SK-N-DZ (cell line): ENCODE measurements at places on chromosomes 12 and 14.

GRCh38 chr12:52956987-52957386 is 8.1 kb downstream of the KRT18 start:
- DNase-seq, result no peak

GRCh38 chr12:128753438-128753837 is 70.3 kb downstream of the SLC15A4 start:
- DNase-seq, result no peak

- DNase-seq, result no peak
Observed at GRCh38 chr12:28065889-28066630, 93.5 kb upstream of the PTHLH start.

DNA sequence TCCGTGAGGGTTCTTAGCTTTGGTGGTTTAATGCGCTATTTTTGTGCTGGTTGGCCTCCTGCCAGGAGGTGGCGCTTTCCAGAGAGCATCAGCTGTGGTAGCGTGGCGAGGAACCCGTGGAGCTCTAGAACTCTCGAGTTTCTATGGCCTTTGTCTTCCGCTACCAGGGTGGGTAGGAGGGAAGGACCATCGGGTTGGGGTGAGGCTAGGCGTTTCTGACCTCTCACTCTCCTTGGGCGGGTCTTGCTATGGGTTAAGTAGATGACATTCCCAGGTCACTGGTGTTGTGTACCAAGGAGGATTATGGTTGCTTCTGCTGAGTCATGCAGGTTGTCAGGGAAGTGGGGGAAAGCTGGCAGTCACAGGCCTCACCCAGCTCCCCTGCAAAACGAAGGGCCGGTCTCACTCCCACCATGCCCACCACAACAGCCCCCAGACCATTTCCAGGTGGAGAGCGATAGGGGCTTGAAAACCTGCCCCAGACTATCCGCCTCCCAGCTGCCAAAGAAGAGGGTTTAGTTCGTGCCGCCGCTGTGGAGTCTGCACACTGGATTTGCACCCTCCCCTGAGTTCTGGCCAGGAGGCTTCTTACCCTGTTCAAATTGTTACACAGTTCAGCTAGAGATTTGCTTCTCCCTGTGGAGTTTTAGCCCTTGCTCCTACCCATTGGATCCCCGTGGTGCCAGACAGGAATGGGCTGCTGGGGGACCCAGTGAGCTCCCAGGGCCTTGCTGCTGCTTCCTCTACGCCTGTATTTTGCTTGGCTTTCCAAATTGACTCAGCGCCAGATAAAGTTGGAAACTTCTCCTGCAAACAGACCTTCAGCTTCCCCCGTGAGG is 21.9 kb downstream of the RNFT2 start:
- DNase-seq, result no peak

DNA sequence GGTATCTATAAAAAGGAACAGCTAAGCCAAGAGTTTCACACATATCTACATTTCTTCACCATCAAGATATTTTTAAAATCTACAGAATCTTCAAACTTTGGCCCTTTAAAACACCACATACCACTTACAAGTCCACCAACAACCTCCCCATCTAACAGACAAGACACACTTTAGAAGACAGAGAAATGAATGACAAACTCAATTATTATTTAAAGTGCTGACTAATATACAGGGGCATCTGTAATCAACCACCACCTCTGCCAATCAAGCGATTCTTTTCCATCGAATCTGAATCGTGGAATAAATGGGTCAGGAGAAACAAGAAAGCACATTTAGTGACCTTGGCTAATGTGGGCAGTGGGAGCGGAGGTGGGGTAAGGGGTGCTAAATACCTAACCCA is 7.7 kb downstream of the SETD3 start:
- no peak for DNase-seq

DNA sequence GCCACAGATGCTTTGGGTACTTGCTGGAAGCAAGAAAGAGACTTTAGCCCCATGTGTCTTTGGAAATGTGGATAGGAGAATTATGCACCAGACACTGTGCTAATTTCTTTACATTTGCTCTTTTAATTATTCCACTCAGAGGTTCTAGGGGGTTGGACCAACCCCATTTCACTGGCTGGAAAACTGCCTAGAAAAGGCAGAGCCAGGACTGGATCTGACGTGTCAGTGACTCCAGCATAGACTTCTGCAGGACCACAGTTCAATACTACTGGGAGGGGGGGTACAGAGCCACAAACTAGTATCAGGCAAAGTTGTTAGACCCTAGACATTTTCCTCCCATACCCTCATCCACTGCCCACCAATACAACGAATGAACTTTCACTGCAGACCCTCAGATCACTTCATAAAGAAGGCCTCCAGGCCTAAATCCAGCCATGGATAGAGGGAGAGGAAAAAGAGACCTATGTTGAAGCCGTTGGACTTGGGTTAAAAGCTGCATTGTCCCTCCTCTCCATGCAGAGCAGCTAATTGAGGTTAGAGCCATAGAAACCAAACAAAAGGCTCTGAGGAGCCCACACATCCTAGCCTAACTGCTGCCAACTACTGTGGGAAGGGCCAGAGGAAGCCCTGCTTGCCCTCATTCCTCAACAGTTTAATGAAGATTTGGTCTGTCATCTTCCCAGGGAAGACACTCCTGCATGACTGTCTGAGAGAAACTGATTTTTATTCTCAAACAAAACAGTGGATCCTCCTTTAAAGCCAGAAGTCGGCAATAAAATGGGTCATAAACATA is 68.7 kb downstream of the STON2 start:
- DNase-seq, result no peak

DNA sequence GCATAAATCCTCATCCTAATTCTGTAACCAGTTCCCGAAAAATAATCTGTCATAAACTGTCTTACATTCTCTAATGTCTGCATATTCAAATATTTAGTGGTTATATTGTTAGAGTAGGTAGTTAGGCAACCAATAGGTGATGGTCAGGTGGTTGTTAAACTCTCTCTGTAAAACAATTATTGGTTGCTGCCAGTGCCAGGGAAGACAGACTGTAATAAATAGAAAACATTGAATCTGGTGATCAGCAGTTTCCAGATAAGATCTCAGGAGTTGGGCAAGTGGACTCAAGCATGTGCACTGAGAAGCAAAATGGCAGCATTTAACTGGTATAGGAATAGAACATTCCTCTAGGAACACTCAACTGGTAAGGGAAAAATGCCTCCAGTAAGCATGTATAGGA is 325.5 kb downstream of the ACSS3 start:
- DNase-seq, result no peak

GRCh38 chr14:103385152-103385928 is at the start of gene MARK3:
TSS of gene MARK3 (plus strand) at chr14:103385415. CDS start at chr14:103386030, 615 bp downstream.
- peak; percentile 90 for DNase-seq

GRCh38 chr12:94254270-94254669 is 105.9 kb downstream of the PLXNC1 start:
- no peak for DNase-seq

DNA sequence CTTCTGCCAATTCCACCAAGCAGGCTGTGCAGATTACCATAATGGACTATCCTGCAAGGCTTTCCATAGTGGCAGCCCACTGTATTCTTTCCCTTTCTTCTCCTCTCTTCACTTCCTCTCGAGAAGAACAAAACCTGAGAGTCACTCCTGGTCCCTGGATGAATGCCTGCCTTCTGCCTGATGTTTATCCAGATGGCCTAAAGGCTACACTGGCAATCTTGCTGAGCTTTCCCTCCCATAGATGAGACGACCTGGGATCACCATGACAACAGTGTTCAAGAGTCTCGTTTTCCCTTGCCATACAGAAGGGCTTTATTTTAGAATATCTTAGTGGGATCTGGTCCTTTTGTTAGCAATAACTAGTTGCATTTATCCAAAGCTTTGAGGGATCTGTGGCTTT is 142.3 kb downstream of the RTN1 start:
- DNase-seq, result peak; percentile 6

GRCh38 chr14:85960756-85961155 is 430.8 kb downstream of the FLRT2 start:
- no peak for DNase-seq

GRCh38 chr14:32564596-32564995 is 235.5 kb downstream of the AKAP6 start:
- no peak for DNase-seq

- DNase-seq, result no peak
Observed at GRCh38 chr12:6337958-6338433, 3.9 kb downstream of the TNFRSF1A start.

GRCh38 chr12:39824505-39825212 is 205.1 kb upstream of the ABCD2 start:
- no peak for DNase-seq

GRCh38 chr14:24692382-24693352 is 58.7 kb upstream of the GZMB start:
- DNase-seq, result no peak

GRCh38 chr12:92955997-92956663 is 27.0 kb upstream of the EEA1 start:
- no peak for DNase-seq

DNA sequence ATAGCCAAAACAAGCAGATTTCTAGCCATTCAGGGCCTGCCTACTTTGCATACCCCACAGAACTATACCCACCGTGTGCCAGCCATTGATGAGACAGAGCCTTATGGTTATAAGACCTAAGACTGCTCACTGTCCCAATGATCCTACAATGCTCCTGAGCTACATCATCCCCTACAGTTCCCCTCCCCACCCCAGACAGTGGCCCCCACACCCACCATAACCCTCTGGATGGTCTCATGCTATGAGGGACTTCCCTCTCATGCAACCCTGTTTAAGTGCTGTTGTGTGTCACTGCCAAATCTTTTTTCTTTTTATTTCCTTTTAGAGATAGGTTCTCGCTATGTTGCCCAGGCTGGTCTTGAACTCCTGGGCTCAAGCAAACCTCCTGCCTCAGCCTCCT is 75.9 kb downstream of the CHST11 start:
- DNase-seq, result no peak

DNA sequence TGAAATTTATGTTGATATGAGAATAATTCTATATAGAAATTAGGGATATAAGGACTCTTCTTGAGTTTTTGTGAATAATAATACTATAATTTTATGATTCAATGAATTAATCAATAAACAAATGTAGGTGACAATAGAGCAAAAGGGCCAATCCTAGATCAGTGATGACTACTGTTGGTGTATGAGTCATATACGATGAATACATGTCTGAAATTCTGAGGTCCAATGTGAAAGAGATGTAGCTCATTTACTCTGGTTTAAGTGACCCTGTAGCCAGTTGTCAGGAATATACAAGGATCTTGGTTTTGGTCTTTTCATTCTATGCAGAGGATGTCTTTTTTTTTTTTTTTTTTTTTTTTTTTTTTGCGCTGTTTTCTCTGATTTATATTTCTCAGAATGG is 72.1 kb upstream of the RTL1 start:
- DNase-seq, result no peak

- DNase-seq, result no peak
Observed at GRCh38 chr14:83217492-83217891, 1683.8 kb upstream of the SEL1L start.

DNA sequence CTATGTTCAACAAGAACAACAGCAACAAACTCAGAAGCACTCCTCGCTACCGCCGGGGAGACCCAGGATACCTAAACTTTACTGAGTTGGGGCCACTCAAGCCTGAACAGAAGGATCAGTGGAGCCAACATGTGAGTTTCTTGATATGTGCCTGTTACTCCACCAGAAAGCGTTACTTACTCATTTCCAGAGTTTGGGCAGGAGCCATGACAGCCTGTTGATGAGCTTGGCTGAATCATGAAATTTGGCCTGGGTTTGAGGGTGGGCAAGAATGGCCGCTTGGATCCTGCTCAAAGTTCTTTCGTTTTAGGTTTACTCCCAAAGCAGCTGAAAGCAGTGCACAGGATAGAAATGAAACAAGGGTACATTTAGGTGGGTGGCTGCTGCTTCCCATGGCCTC is 12.0 kb upstream of the GALNT6 start:
- no peak for DNase-seq

DNA sequence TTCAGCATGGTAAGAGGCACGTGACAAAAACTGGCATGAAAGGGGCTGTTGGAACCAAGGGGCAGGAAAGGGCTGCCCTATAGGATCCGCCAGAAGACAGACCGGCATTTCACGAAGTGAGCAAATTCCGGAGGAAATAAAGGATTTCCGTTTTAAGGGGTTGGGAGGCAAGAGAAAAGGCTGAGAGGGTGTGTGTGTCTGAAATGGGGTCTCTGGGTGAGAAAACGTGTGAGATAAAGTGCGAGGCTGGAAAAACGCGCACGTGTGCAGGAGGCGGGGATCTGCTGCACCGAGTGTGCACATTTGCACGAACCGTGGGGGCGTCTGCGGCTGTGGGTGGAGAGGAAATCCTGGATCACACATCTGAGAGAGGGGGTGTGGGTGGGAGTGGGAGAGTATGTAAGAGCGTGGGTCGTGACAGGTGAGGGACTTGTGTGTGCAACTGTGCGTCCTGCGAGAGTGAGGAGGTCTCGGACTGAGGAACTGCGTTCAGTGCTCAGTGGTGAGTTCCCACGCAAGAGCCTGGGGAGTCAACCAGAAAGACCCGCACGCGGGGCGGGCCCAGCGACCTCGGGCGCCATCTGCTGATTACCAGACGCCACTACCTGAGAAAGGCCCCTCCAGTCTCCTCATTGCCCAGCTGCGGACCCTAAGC is 37.0 kb upstream of the P2RX7 start:
- peak; percentile 68 for DNase-seq

DNA sequence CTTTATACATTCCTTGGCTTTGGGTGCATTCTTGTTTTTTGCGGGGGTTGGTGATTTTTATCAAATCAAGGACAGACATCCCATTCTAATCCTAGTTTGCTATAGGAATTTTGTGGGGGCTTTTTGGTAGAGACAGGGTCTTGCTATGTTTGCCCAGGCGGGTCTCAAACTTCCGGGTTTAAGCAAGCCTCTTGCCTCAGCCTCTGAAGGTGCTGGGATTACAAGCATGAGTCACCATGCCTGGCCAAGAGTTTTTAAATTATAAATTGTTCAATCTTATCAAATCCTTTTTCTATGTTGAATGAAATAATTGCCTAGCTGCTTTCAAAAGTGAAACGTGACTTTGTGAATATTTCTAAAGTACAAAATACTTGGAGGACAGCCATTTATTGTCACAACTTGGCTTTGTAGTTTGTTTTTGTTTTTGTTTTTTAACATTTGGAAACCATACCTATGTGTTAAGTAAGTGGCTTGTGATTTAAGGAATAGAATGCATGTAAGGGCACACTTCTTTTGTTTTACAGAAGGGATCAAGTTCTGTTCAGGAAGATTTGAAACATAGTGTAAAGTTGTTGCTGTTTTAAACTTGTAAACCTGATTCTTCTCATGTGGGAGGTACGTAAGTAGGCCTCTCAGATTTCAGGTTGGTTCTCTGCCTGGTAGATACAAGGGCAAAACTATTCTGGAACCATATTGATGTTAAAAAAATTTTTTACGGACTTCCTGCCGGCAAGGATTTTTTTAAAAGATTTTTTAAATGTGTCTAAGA is 13.4 kb downstream of the MARK3 start:
- DNase-seq, result no peak
